ENCODE measurements at places on chromosomes 1 and 21. TPM values are rescaled to one million over a fixed set of nuclear protein-coding genes. Genes with fewer than 3 reads are reported as not detected.

DNA sequence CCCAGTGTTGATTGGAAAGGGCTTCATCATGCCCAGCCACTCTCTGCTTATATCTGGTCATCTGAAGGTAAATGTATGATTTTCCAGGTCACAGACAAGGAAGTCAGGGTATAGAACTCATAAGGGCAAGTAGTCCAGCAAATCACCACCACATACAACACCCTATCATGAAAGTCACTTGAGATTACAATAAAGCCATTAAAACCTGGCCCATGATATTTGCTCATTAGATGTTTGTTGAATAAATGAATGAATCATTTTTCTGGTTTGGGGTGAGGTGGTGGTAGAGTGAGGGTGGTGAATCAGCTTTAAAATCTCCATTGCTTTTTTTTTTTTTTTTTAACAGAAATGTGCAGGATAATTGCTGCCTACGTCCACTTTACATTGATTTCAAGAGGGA lies 91.9 kb downstream of the TGFB2 start:
- DNase-seq, result no peak

The AVPR1B gene
- not detected for total RNA-seq

DNA sequence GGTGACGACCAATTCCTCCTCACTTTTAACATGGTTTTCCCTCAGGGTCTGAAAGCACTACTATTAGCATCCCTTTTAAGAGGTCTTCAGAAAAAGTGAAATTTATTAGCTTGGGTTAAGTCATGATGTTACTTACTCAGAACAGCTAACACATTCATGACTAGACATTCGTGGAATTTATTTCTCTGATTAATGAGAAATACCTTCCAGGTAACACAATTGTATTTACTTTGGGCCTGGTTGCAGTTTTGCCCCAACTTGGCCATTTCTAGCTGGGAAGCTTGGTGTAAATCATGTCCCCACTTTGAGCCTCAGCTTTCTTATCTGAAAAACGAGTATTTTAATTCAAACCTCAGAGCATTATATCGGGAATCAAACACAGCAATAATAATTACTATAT lies 119.2 kb upstream of the SPATA6 start:
- no peak for DNase-seq

DNA sequence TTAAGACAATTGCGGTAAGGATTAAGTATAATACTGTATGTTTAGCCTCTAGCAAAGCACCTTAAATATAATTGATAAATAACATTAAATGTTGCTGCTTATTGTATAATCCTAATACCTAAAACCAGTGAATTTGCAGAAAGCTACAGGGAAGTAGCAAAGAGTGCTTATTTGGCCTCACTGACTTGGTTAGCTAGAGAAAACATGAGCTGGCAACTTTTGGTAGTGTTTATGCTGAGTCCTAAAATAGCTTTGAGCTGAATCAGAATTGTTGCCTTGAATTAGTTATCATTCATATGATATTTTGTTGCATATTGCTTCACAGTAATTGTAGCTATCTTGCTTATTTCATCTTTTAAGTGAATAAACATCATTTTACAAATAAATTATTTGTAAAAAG lies 3.5 kb downstream of the TRIM67 start:
- no peak for DNase-seq

DNA sequence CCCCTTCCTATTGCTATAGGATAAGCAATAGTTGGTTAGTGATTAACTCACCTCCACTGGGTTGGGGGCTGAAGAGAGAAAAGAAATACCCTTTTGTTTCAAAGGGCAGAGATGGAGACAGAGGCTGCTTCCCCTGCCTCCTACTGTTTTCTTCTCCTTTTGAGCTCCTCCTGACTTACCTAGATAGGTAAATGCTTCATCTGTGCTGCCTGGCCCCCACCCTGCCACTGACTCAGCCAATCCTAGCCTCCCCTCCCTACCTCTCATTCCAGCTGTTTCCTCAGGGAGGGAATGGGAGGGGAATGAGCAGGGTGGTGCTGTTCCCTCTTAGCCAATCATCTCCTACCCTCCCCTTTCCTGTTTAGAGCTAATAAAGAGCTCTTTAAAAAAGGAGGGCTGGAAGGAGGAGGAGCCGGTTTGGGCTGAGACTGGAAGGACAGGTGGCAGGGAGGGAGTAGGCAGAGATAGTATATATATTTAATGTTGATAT lies at the start of gene C1orf116:
Gene C1orf116 (minus strand): TSS at position 229 of the 490 bp plus-strand sequence. CDS start 5,158 bp downstream, outside the sequence.
- no peak for DNase-seq

- no peak for DNase-seq
Measured at GRCh38 chr1:34212673-34213072, 36.0 kb downstream of the C1orf94 start.

DNA sequence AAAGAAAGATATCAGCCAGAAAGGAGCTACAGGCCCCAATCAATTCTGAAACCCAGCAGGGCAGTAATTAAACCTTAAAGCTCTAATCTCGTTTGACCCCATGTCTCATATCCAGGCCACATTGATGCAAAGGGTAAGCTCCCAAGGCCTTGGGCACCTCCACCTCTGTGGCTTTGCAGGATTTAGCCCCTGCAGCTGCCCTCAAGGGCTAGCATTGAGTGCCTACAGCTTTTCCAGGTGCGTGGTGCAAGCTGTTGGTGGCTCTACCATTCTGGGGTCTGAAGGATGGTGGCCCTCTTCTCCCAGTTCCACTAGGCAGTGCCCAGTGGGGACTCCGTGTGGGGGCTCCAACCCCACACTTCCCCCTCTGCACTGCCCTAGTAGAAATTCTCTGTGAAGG lies 429.9 kb downstream of the NPHP4 start:
- no peak for DNase-seq

The RHEX gene
- total RNA-seq, result 0.72 TPM

GRCh38 chr1:222759451-222760035 lies 22.5 kb downstream of the FAM177B start:
- no peak for DNase-seq

DNA sequence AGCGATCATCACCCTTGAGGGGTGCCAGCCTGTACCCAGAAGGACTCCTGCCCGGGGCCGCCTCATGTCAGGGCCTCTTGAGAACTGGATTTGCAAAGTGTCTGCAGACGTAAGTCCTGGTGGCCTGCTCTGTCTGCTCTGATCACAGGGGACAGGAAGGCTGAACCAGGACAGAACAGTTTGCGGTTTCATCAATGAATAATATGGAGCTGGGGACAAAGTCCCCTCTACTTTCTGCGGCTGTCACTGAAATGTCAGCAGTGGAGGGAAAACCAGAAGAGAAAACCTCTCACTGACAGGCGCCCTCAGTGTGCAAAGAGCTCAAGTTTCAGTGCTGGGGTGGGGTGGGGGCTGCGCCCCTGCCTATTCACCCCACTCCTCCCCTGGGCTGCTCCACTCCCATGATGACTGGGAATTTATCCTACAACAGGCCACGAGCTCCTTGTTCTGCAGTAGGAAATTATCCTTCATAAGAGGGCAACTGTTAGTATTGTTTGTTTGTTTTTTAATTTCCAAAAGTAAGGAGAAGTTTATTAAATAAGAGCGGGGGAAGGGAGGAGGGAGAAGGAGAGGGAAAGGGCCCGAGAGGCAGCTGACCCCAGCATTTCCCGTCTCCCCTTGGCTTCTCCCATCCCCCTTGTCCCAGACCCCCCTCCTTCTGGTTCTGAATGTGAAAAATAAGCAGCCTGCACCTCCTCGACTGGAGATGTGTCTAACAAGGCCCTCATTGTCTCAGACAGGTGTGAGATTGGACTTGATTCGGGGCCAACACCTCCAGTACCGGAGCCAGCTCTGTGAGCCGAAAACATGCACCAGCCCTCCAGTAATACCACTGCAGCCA lies 149.2 kb downstream of the CLIC6 start:
- no peak for DNase-seq

GRCh38 chr1:12380326-12381249 lies 150.8 kb downstream of the VPS13D start:
- DNase-seq, result no peak

- DNase-seq, result no peak
Measured at GRCh38 chr21:41772351-41773080, 5.7 kb upstream of the RIPK4 start.

DNA sequence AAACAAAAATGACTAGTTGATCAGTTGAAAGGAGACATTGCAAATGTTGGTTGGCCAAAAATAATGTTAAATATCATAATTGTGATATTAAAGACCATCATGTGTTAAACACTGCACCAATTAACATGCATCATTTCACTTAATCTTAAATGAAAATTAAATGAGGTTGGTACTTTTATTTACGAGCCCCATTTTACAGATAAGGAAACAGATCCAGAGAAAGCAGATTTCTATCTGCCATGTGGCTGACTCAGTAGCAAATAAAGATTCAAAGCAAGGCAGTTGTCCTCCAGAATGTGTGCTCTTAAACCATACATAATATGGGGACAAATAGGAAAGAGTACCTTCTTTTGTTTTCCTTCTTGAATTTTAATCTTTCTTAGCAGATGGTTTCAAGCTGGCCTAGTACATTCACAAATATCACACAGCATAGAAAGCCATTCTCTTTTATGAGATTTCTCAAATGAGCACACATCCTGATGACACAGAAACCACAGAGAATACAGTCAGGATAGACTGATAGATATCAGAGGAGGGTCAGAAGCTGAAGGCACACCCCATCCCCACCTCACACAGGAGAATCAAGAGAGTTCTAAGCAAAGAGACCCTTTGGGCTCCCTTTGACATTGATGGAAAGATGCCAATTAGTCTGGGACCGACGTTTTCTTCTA lies 647.9 kb upstream of the CAMK1G start:
- no peak for DNase-seq

The MGST3 gene
- 98.4 TPM for total RNA-seq

GRCh38 chr1:61457526-61458040 lies 267.4 kb downstream of the TM2D1 start:
- DNase-seq, result no peak

- no peak for DNase-seq
Measured at GRCh38 chr1:116558140-116558549, 12.7 kb downstream of the CD58 start.

The ERO1B gene
- total RNA-seq, result 2.4 TPM

The MROH9 gene
- total RNA-seq, result not detected

GRCh38 chr1:6745073-6745472 lies 40.2 kb upstream of the CAMTA1 start:
- DNase-seq, result no peak

The STYXL2 gene
- not detected for total RNA-seq

DNA sequence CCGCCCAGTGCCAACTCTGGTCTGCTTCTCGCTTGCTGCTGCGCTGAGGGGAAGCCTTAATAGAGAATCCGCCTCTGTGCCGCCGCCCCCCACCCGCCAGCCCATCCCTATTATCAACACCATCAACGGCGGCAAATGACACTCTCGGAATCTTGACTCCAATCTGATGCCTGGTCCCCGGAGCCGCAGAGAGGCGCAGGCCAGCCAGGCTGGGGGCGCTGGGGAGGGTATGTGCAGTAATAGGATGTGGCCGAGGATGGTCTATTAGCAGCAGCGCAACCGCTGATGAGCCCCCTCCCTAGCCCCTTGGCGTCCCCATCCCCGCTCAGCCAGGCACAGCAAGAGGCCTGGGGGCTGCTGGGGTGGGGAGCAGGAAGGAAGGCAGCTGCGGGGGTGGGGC lies 15.1 kb upstream of the DMBX1 start:
- DNase-seq, result no peak

DNA sequence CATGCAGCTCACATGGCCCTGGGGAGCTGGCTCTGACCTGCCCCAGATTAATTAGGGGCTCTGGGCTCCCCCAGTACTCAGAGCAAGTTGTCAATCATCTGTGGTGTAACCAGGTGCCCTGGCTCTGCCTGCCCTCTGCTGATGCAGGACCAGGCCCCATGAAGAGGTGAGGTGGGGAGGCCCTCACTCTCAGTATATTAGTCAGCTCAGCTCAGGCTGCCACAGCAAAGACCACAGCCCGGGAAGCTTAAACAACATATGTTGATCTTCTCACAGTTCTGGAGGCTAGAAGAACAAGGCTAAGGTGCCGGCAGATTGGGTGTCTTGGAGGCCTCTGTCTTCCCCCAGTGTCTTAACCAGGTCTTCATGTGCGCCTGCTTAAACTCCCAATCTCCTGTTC lies 66.5 kb downstream of the FCRL5 start:
- no peak for DNase-seq

DNA sequence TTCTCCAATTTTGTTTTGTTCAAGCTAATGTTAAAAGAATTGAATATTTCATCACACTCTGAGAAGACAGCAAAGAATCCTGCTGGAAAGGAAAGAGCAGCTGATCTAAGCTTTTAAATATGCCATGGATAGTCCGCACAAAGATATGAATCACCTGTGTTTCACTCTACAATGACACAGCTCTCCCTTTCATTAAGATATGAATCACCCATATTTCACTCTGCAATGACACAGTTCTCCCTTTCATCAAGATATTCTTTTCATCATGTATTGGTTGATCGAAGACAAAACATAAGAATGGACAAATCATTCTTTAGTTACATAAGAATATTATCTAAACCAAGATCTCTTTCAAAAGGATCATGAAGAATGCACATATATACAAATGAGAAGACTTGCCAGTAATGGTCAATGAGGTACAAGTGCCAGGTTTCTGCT lies 367.3 kb downstream of the SMYD3 start:
- DNase-seq, result no peak

The C1orf116 gene
- 90.7 TPM for total RNA-seq

DNA sequence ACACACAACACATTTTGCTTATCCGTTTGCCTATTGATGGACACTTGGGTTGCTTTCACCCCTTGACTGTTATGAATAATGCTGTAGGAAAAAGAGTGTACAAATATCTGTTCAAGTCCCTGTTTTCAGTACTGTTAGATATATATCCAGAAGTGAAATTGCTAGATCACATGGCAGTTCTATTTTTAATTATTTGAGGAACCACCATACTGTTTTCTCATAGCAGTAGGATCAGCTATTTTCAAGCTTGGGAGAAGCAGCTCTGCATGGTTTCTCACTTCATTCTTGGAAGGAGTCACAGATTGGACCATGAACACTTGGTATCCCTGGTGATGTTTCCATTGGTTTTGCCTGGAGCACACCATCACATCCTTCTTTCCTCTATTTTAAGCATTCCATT lies 114.4 kb upstream of the ZP4 start:
- DNase-seq, result no peak

The NR5A2 gene
- 1.2 TPM for total RNA-seq

- DNase-seq, result no peak
Measured at GRCh38 chr1:245587435-245588115, 432.8 kb downstream of the KIF26B start.

DNA sequence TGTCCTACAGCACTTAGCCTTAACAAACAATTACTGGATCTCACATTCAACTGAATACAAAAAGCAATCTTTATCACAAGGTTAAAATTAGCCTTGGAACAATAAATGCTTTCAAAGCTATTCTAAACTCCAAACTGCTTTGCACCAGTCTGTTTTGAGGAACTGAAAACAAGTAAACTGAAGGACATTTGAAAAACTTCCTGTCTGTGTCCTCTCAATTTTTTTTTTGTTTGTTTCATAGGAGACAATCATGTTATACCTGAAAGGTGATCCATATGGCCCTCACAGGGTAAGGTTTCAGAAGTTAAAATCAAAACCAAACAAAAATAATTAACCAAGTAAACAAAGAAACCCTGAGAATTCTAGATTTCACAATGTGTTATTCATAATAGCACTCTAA lies 459.1 kb downstream of the DPYD start:
- no peak for DNase-seq

The TTC22 gene
- total RNA-seq, result 122 TPM

The ADPRS gene
- 57.8 TPM for total RNA-seq

The PTBP2 gene
- 27.3 TPM for total RNA-seq

All from esophagus squamous epithelium (tissue), 5 donors.